ENCODE measurements at places on chromosomes 2 and 18.

- no peak for DNase-seq
These were observed 126.6 kb upstream of the PDE1A start for GRCh38 chr2:182553483-182553882.

DNA sequence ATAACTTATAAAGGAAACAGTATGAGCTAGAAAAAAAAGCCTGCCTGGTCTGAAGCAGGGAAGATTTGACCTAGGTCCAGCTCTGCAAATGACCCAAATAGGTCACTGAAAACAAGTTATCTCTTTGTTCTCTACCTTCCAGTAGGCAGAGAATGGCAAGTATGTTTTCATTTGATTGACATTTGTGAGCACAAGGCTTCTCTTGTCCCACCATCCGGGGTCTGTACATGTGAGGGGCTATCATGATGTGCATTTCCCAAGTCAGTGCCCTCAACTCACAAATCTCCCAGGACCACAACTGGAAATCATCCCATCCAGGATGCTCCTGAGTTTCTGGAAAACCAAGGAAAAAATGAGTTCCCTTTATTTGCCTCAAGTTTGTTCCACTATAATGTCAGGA, 309.5 kb downstream of the AFF3 start:
- DNase-seq = no peak

- no peak for DNase-seq
These were observed 72.7 kb downstream of the NYAP2 start for GRCh38 chr2:225472161-225472560.

- no peak for DNase-seq
These were observed 51.8 kb downstream of the LIMS1 start for GRCh38 chr2:108586116-108586515.

DNA sequence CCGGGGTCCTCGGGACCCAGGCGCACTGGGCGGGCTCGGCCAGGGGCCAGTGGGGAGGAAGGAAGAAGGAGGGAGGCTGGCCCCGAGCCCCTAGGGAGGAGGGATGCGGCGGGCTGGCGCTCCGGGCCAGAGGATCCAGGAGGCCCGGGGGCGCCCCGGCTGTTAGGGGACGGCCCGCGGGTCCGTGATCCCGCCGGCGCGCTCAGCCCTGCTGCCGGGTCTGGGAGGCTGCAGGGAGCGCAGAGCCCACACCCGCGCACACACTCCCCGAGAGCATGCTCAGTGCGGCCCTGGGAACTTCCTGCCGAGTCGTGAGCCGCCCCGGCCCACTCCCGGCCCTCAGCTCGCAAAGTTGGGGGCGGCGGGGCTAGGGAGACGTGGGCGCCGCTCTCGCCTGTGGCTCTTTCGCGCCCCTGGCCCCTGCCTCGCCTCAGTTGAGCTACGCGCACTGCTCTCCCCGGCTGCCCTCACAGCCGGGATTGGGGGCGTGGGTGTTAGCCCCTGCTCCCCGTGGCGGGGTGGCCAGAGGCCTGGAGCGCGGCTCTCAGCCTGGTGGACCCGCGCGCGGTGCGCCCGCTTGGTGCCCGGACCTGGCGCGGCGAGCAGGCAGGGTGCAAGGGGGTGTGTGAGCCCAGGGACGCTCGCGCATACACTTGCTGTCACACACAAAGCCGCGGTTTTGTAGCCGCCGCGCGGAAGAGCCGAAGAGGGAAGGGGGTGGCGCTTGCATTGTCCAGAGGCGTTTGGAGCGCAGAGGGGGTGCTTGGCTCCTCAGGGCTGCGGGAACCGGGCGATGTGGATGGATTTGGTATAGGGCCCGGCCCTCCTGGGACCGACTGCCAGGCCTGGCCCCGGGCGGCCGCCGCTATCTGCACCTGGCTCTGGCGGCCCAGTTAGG, 132.9 kb upstream of the MGAT5 start:
- DNase-seq = peak; percentile 17

DNA sequence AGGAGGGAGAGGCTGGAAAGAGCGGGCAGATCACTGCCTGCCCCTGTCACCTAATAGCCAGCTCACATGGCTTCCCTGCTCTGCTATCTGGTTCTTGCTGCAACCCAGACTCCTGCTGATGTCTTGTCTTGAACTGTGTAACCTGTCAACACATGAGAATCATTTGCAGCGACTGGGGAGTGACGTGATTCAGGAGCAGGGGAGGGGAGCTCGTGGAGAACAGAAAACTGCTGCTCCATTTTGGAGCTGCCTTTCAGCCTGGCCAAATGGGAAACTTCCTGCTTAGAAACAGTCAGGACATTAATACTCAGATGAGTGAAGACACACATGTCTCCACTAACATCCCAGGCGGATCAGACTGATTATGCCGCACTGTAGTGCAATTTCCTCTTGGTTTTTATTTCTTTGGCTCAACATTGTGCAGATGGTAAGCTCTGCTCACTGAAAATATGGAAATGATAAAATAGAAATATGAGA, 38.1 kb downstream of the RPL37A start:
- DNase-seq = peak; percentile 82

- no peak for DNase-seq
These were observed 1063.4 kb upstream of the CRIM1 start for GRCh38 chr2:35292199-35292598.

DNA sequence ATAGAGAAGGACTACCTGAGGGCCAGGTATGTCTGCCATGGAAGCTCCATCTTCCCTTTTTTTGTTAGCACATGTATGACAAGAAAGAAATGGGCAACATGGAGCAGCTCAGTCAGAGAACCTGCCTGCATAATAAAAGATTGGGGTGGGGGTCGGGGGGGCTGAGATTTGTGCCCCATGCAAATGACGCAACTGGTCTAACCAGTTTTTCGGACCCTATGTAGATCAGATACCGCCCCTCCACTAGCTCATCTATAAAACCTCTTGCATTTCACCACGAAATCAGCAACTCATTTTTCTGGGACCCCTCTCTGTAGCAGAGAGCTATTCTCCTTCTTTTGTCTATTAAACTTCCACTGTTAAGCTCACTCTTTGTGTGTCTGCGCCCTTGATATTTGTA, 657.2 kb downstream of the ERBB4 start:
- DNase-seq = no peak

DNA sequence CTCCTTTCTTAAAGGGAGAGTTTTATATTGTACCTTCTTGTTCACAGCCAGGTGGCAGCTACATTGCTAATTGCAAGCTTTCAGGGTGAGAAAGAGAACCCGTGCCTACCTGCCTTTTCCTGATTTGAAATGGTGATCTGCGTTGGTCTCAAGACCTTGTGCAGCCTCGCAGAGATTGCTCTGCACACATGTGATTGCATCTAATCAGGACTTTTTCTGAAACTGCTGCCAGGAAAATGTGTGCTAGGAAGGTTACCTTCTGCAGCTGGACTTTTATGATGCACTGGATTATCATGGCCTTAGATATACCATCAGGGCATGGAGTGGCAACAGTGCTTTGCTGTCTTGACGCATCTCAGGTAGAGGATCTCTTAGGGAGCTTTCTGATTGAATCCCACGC, 45.1 kb downstream of the AGAP1 start:
- no peak for DNase-seq

DNA sequence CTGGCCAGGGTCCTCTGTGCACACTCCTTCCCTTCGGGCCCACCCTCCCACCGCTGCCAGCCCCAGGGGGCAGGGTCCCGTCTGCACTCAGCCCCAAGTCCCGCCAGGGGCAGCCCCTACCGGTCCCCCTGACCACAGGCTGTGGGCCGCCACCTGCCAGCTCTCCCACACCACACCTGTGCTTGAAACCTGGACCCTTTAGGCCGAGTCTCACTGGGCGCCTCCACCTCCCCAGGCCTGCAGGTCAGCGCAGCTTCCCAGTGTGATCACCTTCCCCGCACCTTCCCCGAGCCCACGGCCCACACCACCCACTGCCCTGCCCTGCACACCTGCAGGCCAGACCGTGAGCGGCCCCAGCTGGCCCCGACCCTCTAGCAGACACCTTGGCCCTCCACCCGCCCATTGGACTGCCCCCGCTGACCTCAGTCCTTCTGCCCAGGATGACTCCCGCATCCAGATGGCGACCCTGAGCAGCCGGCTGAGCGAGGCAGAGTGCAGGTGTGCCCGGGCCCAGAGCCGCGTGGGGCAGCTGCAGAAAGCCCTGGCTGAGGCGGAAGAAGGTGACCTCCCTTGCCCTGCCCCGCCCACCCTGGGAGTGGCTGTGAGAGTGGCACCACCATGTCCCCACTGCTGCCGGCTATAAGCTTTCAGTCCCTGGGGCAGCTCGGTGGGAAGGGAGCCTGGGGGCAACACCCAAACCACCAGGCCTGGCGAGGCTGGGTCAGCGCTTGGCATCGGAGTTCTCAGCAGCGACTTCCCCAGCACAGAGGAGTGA, 31.3 kb upstream of the SNED1 start:
- no peak for DNase-seq

All from NCI-H2171 (cell line).